Activated T-helper 9 cell treated with anti-CD3 and anti-CD28 coated beads, Interleukin-2, amount 50 U/mL, for 16 hours (primary cell): ENCODE measurements at places on chromosomes 4 and X.

DNA sequence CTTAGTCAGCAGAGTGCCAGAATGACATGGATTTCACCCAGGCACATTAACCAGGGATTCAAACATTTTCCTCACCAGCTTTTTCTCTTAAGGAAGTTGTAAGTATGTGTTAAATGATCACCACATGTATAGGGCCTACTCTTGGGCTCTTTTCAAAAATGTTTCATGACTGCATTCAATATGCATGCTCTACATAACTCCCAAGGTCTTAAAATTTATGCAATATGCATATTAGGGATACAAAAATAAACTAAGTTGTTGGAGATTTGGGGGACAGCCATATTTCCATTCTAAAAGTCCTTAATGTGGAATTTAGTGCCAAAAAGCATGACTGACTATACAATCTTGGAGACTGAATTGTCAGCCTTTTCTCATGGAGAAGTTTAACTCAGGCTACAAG is 25.0 kb upstream of the TRPC5OS start:
- no peak for DNase-seq

GRCh38 chr4:151555151-151555945 is 146.4 kb downstream of the FHIP1A start:
- no peak for DNase-seq

DNA sequence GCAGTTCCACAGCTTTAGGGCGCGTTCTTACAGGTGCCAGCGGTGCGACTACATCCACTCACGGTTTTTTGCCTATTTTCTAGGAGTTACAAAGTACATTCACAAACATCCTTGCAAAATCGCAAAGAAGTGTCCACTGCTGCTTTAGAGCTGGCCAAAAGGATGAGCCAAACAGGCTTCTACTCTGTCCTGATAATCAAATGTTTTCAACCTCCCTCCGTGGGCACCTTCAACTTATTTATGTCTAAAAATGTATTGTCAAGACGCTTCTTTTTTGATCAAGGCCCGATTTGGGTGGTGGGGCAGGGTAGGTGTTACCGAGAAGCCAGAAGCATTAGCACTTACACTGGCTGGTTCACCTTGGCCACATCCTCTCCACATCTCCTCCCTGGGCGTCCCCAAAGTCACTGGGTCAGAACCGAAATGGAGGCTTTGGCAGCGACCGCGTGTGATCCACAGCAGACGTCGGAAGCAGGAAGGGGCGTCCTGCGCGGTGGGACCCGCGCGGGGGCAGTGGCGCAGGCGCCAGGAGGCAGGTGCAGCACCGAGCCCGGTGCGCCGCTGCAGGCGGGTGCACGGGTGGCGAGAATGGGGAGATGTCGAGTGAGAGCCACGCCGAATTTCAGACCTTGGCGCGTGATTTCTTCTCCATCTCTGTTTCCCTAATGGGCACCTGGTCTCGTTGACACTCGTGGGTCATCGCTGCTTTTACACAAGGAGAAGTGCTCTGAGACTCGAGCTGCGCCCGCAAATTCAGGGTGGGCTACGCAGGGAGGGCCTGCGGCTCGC is 16.9 kb downstream of the NKX3-2 start:
- no peak for DNase-seq

GRCh38 chr4:107751670-107752069 is 31.6 kb upstream of the PAPSS1 start:
- no peak for DNase-seq

GRCh38 chrX:1221296-1221845 is 8.9 kb upstream of the CRLF2 start:
- no peak for DNase-seq

DNA sequence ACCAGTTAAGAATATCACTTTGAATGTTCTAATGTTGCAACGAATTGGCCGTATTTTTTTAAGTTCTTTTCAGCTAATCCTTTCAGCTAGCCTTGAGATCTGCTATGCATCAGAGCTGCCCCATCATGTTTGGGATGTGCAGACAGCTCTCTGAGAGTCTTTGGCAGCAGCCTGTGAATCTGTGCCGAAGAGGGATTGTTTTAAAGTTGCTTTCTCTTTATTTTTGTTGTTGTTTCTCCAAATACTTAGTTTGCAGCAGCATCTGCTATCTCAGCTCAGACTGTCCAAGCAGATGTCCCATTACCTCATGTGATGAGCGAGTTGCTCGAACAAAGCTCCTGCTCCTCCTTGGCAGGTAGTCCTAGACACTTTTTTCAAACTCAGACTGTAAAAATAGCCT is 1002.5 kb upstream of the INTU start:
- DNase-seq, result no peak

- DNase-seq, result no peak
Observed at GRCh38 chr4:102420563-102421398, 75.5 kb upstream of the SLC39A8 start.

- DNase-seq, result no peak
Observed at GRCh38 chr4:152684007-152684406, 4.2 kb upstream of the TMEM154 start.

DNA sequence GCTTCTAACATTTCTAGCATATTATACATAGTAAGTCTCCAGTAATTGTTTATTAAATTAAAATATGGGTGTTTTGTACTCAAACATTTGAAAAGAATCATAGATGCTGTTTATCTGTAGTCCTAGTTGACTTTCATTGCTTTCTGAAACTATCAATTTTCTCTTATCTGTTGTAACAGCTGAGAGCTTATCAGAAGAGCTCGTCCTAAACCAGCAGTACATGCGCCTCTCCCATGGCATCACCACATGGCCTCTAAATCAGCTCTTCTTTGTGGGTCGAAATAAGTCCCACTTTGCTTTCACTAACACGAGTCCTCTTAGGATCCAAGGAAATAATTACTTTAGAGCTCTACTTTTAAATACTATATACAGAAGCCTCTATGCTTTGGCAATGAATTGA is 55.1 kb downstream of the PPP3CA start:
- no peak for DNase-seq

DNA sequence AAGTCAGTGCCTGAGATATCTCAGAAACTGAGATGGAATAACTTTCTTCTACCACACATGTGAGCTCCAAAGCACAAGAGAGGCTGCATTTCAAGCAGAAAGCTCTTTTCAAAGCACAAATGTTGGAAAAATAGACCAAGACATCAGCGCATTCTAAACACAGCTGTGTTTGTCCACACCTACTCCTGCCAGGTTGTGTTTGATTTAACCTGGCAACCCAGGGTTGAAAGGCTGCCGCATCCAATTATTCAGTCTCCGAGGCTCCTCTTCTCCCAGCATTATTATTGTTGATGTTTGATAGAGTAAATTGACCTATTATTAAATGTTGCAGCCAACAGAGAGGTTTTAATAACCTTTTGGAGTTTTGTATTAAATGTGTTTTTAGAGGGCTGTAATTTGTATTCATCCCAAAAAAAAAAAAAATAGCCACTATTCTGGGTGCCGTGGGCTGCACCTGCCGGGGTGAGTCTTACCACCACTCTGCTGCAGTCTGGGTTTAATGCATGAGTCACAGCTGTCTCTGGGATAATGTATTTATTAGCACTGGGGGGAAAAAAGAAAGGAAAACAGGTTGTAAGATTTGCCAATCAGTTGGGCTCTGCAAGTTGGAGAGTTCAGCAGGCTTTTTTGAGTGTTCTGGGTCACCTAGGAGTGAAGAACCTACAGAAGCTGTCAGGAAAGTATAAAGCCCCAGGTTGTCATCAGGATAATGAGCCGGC is 105.2 kb upstream of the NOCT start:
- DNase-seq, result no peak

- no peak for DNase-seq
Observed at GRCh38 chrX:80879916-80880315, 70.2 kb upstream of the BRWD3 start.

DNA sequence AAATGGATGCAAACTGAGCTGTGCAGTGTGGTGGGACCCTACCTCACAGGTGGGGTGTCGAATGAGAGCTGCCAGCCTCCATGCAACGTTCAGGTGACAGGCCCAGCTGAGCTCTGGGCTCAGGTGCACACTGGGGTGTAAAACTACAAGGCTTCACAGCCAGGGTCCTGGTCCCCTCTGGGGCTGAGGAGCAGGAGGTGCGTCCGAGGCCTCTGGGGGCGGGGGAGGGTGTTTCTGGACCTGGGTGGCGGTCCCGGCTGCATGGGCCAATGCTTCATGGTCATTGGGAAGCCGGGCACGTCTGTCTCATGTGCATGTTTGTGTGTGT is 26.5 kb upstream of the SORCS2 start:
- DNase-seq, result no peak

- no peak for DNase-seq
Observed at GRCh38 chr4:22474636-22475310, 41.1 kb downstream of the ADGRA3 start.

DNA sequence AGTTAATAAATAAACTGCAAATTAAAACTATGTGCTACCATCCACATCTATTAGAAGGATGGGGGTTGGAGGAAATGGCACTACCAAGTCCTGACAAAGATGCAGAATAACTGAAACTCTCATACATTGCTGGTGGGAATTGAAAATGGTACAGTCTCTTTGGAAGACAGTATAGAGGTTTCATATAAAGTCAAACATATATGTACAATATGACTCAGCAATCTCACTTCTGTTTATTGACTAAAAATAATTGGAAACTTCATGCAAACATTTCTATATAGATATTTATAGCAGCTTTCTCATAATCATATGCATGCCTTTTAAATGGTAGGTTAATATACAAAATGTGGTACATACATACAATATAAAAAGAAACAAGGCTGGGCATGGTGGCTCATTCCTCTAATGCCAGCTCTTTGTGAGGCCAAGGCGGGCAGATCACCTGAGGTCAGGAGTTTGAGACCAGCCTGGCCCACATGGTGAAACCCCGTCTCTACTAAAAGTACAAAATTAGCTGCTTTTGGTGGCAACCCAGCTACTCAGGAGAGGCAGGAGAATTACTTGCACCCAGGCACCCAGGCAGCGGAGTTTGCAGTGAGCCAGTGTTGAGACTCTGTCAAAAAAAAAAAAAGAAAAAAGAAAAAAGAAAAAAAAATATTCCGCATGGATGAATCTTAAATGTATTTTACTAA is 225.0 kb upstream of the CXXC4 start:
- no peak for DNase-seq

DNA sequence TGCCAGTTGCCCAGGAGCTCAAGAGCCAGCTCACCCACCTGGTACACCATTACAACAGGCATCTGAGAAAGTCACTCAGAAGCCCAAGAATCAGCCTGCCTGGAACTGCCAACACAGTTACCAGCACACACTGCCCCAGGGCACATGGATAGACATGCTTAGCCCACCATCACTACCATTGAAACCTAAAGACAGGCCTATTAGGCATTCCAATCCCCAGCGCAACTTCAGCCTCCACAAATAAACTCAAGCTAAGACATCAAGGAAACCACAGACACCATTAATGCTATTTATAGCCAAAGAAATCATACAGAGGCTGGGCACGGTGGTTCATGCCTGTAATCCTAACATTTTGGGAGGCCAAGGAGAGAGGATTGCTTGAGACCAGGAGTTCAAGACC is 42.3 kb downstream of the ATRX start:
- DNase-seq, result no peak

DNA sequence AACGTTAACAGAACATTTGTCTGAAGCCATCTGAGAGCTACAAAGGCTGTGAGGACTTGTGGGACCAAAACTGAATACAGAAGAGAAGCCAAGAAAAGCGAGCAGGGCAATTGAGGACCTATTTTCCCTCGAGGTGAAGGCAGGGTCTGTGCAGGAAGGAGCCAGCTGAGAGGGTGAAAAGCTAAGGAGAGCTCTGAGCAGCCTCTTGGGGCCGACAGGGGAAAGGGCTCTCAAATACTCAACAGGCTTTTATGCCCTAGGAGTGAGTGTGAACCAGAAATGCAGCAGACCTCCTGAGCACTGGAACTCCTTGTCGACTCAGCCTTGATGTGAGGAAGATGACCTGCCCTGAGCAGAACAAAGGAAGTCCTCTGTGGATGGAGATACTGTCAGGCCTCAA is 54.2 kb downstream of the C4orf50 start:
- DNase-seq, result no peak

DNA sequence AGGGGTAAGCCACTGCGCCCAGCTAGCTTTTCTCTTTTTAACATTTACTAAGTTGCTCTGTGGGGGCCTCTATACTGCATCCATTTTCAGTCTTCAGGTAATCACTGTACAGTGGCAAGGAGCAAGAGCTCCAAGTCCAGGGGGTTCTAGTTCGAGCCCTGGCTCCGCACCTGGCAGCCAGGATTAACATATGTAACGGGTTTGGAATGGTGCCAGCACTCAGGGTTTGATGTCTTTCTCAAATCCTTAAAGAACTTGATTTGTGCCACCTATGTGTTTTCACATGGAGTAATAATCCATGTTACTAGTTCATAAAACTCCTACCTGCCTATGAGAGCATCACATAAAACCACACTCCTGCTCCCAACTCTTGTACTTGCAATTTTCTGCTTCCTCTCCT is 4.5 kb downstream of the GRPEL1 start:
- DNase-seq, result no peak

- no peak for DNase-seq
Observed at GRCh38 chrX:134654398-134655012, 3.8 kb downstream of the PLAC1 start.

DNA sequence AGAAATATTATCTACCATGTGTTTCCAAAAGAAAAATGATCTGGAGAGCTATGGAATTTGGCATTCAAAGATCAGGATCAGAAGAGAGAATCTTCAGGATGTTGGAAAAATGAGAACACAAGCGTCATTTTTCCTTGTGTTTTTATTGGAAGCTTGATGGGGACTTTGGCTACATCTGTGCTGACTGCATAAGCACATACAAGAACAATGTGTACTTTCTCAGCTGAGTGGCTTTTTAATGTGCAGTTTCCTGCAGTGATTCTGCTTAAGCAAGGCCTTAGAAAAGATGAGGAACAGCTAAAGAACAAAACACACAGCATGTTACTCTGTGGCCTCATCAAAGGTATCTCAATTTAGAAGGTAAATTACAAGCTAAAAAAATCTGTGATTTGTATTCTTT is 1039.9 kb downstream of the GLUD2 start:
- no peak for DNase-seq

DNA sequence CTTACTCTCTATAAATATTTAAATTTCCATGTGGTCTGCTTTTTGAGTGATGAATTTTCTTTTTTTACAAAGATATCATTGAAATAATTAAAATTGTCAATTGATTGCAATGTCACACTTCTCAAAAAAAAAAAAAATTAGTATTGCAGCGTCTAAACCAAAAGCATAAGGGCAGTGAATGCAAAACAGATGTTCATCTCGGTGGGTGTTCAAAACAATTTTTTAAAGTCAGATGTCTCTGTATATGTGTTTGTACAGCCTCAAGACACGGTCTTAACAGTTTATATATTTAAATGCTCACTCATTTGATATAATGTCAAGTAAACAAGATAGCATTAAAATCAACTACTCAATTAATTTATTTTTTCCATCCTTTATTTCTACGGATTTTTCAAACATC is 52.3 kb downstream of the PALLD start:
- DNase-seq, result no peak

- DNase-seq, result no peak
Observed at GRCh38 chr4:58325070-58325469, 1214.9 kb upstream of the IGFBP7 start.
